ENCODE measurements at places on chromosomes 1 and 21.

- H3K36me3 ChIP-seq, result no peaks in the 10 kb centered on the region
- DNase-seq, result no peak
- no peaks in the 10 kb centered on the region for H3K27me3 ChIP-seq
- no peak overlapping the region for H3K4me3 ChIP-seq
Measured at GRCh38 chr1:116834595-116834994, 75.1 kb upstream of the PTGFRN start.

- H3K4me1 ChIP-seq, result peaks cover 20% of the 10 kb centered on the region
- H3K27ac ChIP-seq, result peak overlapping the region; percentile 62
- H3K27me3 ChIP-seq, result peaks cover 58% of the 10 kb centered on the region
- DNase-seq, result no peak
- peak overlapping the region; percentile 85 for H3K4me3 ChIP-seq
Measured at GRCh38 chr1:233614743-233615521, 1.0 kb downstream of the KCNK1 start.

GRCh38 chr1:62175568-62176179, 19.0 kb upstream of the L1TD1 start:
- H3K4me1 ChIP-seq, result no peaks in the 10 kb centered on the region
- no peaks in the 10 kb centered on the region for H3K27me3 ChIP-seq
- H3K36me3 ChIP-seq, result no peaks in the 10 kb centered on the region
- no peak overlapping the region for H3K27ac ChIP-seq

DNA sequence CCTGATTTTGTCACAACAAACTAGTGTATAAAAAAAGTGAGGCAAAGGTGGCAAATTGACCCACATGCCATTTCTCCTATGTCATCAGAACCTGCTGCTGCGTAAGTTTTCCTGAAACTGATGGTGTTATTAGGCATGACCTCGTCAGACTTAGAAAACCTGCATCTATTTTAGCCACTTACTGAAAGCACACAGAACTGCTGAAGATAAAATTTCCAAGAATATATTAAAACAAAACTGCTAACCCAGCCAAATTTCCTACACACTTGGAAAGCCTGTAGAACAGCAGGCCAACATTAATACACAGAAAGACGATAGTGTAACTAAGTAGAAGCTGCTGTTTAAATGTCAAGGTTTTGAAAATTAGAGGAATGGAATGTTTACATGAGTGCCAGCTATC, 674.5 kb upstream of the CXADR start:
- no peaks in the 10 kb centered on the region for H3K4me1 ChIP-seq
- no peaks in the 10 kb centered on the region for H3K27me3 ChIP-seq
- DNase-seq, result no peak
- H3K4me3 ChIP-seq, result no peak overlapping the region
- H3K36me3 ChIP-seq, result no peaks in the 10 kb centered on the region

DNA sequence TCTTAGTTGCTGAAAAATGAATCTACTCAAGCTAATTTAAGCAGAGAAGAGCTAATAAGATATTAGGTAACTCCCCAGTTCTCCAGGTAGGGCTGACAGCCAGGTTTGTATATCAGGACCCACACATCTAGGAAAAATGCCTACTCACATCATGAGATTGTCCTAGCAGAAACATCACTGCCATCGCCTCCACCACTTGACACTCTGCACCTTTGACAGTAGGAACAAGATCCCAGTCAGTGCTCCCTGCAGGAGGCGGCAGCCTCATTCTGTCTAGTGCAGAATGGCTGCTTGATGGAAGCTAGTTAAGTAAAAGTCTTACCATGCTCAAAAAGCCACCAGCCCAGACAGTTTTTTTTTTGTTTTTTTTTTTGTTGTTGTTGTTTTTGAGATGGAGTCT, 31.6 kb upstream of the USP1 start:
- H3K27me3 ChIP-seq, result peaks cover 3% of the 10 kb centered on the region
- no peak overlapping the region for H3K27ac ChIP-seq
- H3K4me3 ChIP-seq, result no peak overlapping the region

DNA sequence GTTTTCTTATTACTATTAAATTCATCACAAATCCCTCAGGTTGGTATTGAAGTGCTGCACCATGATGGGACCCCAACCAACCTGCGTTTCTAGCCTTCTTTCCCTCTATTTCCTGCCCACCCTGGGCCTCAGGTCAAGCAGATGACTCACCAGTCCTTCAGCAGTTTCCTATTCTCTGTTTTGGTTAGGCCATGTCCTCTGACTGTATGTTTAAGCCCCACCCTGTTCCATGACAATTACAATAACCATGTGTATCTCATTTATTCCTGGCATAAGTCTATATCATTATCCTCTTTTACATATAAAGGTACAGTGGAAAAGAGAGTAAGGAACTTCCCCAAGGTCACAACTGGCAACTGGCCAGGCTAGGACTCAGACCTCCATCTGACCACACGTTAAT, 5.3 kb upstream of the FAM78B start:
- no peaks in the 10 kb centered on the region for H3K36me3 ChIP-seq
- H3K4me3 ChIP-seq, result no peak overlapping the region
- peaks cover 20% of the 10 kb centered on the region for H3K4me1 ChIP-seq

- H3K4me3 ChIP-seq, result no peak overlapping the region
- H3K27ac ChIP-seq, result no peak overlapping the region
- H3K4me1 ChIP-seq, result peaks cover 12% of the 10 kb centered on the region
- no peaks in the 10 kb centered on the region for H3K36me3 ChIP-seq
- peaks cover 35% of the 10 kb centered on the region for H3K27me3 ChIP-seq
- peak; percentile 42 for DNase-seq
Measured at GRCh38 chr1:30911059-30911954, 2.7 kb upstream of the SDC3 start.

GRCh38 chr21:22804151-22804550, 1805.9 kb downstream of the NCAM2 start:
- DNase-seq, result no peak
- no peaks in the 10 kb centered on the region for H3K27me3 ChIP-seq
- H3K27ac ChIP-seq, result no peak overlapping the region
- H3K4me1 ChIP-seq, result no peaks in the 10 kb centered on the region

DNA sequence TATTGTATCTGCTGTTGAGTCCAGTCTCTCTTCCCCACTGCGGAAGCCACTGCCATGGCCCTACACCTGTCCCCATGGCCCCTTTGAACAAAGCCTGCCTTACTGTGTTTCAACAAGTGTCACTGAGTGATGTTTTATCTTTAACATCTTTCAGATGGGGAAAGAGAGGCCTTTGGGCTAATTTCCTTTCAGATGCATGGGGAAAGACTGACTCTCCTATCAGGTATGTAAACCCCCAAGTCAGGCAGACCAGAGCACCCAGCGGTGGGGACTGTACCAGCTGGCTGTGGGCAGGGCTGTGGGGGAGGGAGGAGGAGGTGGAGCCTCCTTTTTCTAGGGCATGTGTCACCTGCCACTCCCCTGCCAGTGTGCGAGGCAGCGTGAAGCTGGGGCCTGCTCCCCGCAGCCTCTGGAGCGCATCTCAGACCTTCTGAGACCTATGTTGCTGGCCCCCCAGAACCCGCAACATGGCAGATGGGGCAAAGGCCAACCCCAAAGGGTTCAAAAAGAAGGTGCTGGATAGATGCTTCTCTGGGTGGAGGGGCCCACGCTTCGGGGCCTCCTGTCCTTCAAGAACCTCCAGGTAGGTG, at the start of gene PLA2G2F:
TSS of gene PLA2G2F (plus strand) at position 363 of the 590 bp plus-strand sequence. CDS start at position 468, 105 bp downstream.
- H3K4me3 ChIP-seq, result no peak within 1 kb of the TSS
- no peaks in the 10 kb centered on the region for H3K36me3 ChIP-seq
- peaks cover 1% of the 10 kb centered on the region for H3K27me3 ChIP-seq
- H3K27ac ChIP-seq, result no peak within 1 kb of the TSS
- no peaks in the 10 kb centered on the region for H3K4me1 ChIP-seq

- no peaks in the 10 kb centered on the region for H3K27me3 ChIP-seq
- no peaks in the 10 kb centered on the region for H3K36me3 ChIP-seq
- DNase-seq, result no peak
- no peak within 1 kb of the TSS for H3K27ac ChIP-seq
- H3K4me1 ChIP-seq, result peaks cover 6% of the 10 kb centered on the region
Measured at GRCh38 chr1:192158181-192158580, at the start of gene RGS18. Gene RGS18, plus strand, starts transcription at chr1:192158462. Its CDS starts 176 bp downstream, at chr1:192158638.

DNA sequence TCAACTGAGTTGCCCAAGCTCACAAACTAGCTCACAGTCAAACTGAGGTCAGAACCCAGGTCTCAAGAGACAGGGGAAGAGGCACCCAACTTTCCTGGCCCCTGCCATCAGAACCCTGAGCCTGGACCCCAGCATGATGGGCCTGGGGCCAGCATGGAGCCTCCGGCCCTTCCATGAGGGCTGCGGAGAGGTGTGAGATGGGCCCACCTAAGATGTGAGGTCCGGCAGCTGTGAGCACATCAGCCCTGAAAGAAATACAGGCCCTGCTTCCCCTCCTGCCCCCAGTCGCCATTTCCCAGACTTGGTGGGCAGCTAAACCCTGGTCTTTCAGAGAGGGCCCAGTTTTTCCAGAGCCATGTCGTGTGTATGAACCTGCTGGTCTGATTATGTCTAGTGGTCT, 30.6 kb downstream of the QSOX1 start:
- peaks cover 4% of the 10 kb centered on the region for H3K36me3 ChIP-seq
- no peak overlapping the region for H3K4me3 ChIP-seq
- no peak for DNase-seq
- H3K4me1 ChIP-seq, result no peaks in the 10 kb centered on the region

- H3K4me3 ChIP-seq, result no peak overlapping the region
- peaks cover 14% of the 10 kb centered on the region for H3K36me3 ChIP-seq
- H3K4me1 ChIP-seq, result peaks cover 28% of the 10 kb centered on the region
- no peak overlapping the region for H3K27ac ChIP-seq
Measured at GRCh38 chr1:40251456-40251855, 3.7 kb downstream of the TMCO2 start.

GRCh38 chr21:24224422-24224821, 1382.9 kb downstream of the MRPL39 start:
- no peak overlapping the region for H3K27ac ChIP-seq
- no peaks in the 10 kb centered on the region for H3K4me1 ChIP-seq
- DNase-seq, result no peak
- H3K36me3 ChIP-seq, result no peaks in the 10 kb centered on the region
- H3K4me3 ChIP-seq, result no peak overlapping the region

GRCh38 chr1:148435406-148435805, 47.7 kb downstream of the PPIAL4G start:
- H3K4me3 ChIP-seq, result no peak overlapping the region
- H3K4me1 ChIP-seq, result peaks cover 7% of the 10 kb centered on the region
- H3K36me3 ChIP-seq, result peaks cover 37% of the 10 kb centered on the region

- no peak for DNase-seq
- no peak overlapping the region for H3K4me3 ChIP-seq
- H3K36me3 ChIP-seq, result no peaks in the 10 kb centered on the region
- peaks cover 2% of the 10 kb centered on the region for H3K4me1 ChIP-seq
- no peak overlapping the region for H3K27ac ChIP-seq
- peaks cover 22% of the 10 kb centered on the region for H3K27me3 ChIP-seq
Measured at GRCh38 chr1:200951016-200951415, 56.3 kb downstream of the INAVA start.

DNA sequence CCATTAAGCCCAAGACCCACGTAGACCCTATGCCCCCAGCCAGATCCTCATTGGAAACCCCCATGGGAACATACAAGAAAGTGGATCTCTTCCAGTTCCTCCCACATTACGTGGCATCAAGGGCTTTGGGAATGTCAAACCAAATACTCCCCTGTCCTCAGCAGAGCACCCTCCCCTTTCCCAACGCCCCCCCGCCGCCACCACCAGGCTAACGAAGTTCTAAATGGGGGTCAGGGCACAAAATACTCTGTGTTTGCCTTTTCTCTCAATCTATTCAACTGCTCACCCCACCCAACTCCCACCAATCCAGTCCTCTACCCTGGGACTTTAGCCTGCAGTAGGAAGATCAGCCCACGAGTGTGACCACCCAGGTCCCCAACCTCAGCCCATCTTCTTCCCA, 24.5 kb downstream of the NEK2 start:
- H3K4me3 ChIP-seq, result no peak overlapping the region
- DNase-seq, result no peak
- no peak overlapping the region for H3K27ac ChIP-seq

DNA sequence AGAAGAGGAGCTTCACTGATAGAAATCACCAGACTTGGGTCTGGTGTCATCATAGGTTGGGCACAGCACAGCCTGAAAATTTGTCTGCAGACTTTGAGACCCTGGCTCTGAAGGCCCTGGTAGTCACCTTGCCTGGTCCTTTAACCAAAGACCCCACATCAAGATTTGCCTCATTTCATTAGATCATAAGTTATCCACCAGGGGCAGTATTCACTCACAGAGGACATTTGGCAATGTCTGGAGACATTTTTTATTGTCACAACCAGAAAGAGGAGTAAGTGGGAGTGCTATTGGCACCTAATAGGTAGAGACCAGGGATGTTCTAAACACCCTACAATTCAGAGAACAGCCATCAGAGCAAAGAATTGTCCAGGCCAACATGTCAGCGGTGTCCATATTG, 22.1 kb upstream of the PAX7 start:
- H3K4me1 ChIP-seq, result no peaks in the 10 kb centered on the region
- peaks cover 8% of the 10 kb centered on the region for H3K27me3 ChIP-seq
- no peak for DNase-seq
- H3K36me3 ChIP-seq, result no peaks in the 10 kb centered on the region
- no peak overlapping the region for H3K27ac ChIP-seq
- no peak overlapping the region for H3K4me3 ChIP-seq

DNA sequence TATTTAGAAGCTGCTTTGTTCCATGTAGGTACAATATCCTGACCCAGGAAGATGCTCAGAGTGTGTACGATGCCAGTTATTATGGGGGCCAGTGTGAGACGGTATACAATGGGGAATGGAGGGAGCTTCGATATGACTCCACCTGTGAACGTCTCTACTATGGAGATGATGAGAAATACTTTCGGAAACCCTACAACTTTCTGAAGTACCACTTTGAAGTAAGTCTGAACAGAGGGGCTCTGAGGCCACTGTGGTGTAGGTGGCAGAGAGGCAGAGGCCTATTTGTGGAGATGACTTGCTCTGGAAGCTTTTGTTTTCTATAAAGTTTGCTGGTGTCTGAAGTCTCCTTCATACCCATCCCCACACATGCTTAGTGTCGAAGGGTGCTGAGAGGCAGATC, 26.8 kb downstream of the C8A start:
- no peaks in the 10 kb centered on the region for H3K27me3 ChIP-seq
- no peak overlapping the region for H3K4me3 ChIP-seq
- DNase-seq, result no peak
- H3K36me3 ChIP-seq, result no peaks in the 10 kb centered on the region
- H3K4me1 ChIP-seq, result no peaks in the 10 kb centered on the region
- H3K27ac ChIP-seq, result no peak overlapping the region

- H3K27ac ChIP-seq, result no peak overlapping the region
- H3K36me3 ChIP-seq, result peaks cover 3% of the 10 kb centered on the region
- H3K4me3 ChIP-seq, result no peak overlapping the region
- H3K27me3 ChIP-seq, result no peaks in the 10 kb centered on the region
- H3K4me1 ChIP-seq, result peaks cover 7% of the 10 kb centered on the region
- DNase-seq, result no peak
Measured at GRCh38 chr1:167794043-167794442, 72.3 kb downstream of the MPZL1 start.

GRCh38 chr1:110339407-110340206, 430 bp downstream of the RBM15 start:
- peak; percentile 60 for DNase-seq
- no peak overlapping the region for H3K4me3 ChIP-seq
- peaks cover 47% of the 10 kb centered on the region for H3K36me3 ChIP-seq
- peaks cover 61% of the 10 kb centered on the region for H3K4me1 ChIP-seq
- no peaks in the 10 kb centered on the region for H3K27me3 ChIP-seq
